AG09319 (cell line): ENCODE measurements at places on chromosomes 12 and 14.

DNA sequence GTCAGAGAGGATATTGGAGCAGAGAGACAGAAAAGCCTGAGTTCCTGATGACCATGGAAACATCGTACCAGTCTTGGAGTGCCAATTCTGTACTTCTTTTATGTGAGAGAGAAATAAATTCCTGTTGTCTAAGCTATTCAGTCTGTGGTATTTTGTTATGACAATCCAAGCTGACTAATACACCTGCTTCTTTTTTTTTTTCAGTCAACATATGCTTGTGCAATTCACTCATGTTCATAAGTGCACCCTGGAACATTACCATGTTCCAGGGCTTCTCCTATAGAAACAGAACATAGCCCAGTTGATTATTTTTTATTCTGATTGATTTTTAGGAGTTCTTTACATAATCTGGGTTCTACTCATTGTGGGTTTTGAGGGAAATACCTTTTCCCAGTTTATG is 1.7 kb upstream of the CHPT1 start:
- no peak for DNase-seq

- DNase-seq: no peak
Observed at GRCh38 chr12:52488736-52489135, 4.3 kb downstream of the KRT6A start.

DNA sequence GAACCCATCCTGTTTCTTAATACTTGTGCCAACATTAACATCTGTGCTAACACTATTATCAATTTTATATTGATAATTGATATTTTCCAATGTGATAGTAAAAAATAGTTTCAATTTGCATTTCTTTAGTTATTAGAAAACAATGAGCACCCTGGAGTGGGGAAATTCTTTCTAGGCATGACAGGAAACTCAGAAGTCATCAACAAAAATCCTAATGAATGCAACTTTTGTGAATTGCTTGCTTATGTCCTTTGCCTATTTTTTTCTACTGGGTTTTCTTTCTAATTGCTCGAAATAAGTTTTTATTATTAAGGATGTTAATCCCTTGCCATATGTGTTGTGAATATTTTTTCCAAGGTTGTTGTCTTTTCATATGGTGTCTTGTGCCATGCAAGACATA is 18.1 kb upstream of the WDR20 start:
- DNase-seq: no peak

GRCh38 chr12:124185971-124186686 is 108.8 kb upstream of the RFLNA start:
- no peak for DNase-seq

- no peak for DNase-seq
Observed at GRCh38 chr12:120316798-120317223, 10.8 kb downstream of the PLA2G1B start.

DNA sequence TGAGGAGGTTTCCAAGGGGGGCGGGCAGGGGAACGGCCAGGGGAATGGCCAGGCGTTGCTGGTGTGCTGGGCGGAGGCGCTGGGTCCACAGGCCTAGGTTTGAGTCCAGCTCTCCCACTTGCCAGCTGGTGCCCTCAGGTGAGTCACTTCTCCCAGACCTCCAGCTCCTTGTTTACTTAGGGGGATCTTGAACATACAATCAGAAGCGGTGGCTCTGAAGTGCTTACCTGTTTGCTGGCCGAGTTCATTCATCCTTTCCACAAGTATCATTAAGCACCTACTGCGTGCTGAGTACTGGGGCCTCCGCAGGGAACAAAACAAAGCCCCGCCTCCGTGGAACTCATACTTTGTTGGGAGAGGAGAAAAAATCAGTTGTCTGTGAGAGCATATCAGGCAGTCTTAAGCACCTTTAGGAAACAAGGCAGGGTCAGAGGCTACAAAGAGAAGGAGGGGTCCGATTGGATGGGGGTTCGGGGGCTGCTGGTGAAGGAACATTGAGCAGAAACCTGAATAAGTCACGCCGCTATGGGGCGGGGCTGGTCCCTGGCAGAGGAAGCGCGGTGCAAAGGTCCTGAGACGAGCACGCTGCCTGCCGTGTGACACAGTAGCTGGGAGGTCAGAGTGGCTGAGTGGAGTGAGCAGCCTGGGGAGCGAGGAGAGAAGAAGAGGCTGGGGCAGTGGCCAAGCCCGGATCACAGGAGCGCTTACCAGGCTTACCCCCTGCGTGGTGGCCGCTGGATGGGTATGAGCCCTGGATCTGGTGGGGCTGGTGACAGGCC is 15.1 kb downstream of the MVK start:
- no peak for DNase-seq

DNA sequence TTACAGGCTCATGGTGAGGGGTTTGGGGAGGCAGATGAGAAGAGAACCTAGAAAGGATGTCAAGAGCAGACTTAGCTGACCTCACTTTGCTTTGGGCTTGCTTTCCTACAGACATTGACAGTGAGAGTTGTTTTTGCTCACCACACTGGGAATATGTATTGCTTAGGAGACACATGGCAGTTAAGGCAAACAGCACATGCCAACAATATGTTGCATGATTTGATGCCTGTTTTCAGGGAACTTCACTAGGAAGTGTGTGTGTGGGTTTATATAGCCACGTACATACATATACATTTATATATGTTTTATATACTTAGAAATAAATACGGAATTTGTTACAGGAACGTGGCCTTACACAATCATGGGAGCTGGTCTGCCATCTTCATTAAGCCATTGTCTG is 346.1 kb downstream of the RGS6 start:
- no peak for DNase-seq

- DNase-seq: no peak
Observed at GRCh38 chr12:19015285-19015684, 114.2 kb upstream of the PLEKHA5 start.

- DNase-seq: no peak
Observed at GRCh38 chr12:69343885-69344612, 4.1 kb upstream of the LYZ start.

DNA sequence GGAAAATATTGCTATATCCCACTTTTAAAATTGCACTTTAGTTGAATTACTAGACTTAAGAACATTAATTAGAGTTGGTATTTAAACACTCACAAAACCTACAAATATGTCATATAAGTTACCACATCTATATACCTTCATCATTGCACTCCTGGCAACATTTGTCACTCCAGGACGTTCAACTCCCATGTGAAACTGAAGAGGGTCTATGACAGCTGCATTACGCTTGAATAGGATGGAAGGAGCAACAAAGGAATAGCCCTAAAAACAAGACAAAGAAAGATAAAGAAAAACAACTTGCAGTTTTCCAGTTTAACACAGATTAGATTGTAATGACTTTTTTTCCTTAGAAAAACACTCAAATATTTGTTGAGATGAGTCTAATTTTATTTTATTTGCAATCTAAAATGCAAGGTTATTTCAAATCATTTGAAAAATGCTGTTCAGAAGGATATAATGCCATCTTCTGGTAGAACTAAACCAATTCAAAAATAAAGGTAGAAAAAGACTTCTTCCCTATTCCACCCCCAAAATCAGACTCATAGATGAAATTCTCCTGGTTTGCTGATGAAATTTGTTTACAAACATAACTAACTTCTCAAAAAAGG is 84.3 kb upstream of the TTC7B start:
- no peak for DNase-seq
